CD4-positive, alpha-beta T cell treated with Interleukin-6 at 100 ng/mL for 8 hours (primary cell): ENCODE measurements at places on chromosomes 4 and X.

- no peak for DNase-seq
Observed at GRCh38 chrX:41036668-41037326, 48.4 kb upstream of the USP9X start.

GRCh38 chr4:54712206-54712605, 54.4 kb downstream of the KIT start:
- DNase-seq, result no peak

GRCh38 chrX:39736216-39737211, 361.2 kb downstream of the BCOR start:
- no peak for DNase-seq

GRCh38 chr4:26052663-26053541, 138.9 kb downstream of the SMIM20 start:
- DNase-seq, result no peak

GRCh38 chr4:37258221-37258620, 13.7 kb downstream of the NWD2 start:
- no peak for DNase-seq

- no peak for DNase-seq
Observed at GRCh38 chrX:23511793-23512192, 155.5 kb upstream of the PRDX4 start.

GRCh38 chrX:136477026-136477425, 10.7 kb upstream of the BRS3 start:
- no peak for DNase-seq

GRCh38 chr4:954211-955020, 19.0 kb downstream of the DGKQ start:
- DNase-seq, result no peak

DNA sequence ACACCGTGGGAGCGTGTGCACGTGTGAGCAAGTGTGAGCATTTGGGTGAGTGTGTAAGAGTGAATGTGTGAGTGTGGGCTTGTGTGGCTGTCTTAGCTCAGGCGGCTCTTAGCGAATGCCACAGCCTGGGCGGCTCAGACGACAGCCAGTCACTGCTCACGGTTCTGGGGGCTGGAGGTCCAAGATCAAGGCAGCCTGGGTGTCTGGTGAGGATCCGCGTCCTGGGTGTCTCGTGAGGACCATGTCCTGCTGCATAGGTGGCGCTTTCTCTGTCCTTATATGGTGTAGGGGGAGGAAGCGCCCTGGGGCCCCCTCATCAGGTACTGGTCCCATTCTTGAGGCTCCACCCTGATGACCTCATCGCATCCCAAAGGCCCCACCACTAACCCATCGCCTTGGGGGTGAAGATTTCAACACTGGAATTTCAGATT, 4.5 kb downstream of the DOK7 start:
- DNase-seq, result no peak

DNA sequence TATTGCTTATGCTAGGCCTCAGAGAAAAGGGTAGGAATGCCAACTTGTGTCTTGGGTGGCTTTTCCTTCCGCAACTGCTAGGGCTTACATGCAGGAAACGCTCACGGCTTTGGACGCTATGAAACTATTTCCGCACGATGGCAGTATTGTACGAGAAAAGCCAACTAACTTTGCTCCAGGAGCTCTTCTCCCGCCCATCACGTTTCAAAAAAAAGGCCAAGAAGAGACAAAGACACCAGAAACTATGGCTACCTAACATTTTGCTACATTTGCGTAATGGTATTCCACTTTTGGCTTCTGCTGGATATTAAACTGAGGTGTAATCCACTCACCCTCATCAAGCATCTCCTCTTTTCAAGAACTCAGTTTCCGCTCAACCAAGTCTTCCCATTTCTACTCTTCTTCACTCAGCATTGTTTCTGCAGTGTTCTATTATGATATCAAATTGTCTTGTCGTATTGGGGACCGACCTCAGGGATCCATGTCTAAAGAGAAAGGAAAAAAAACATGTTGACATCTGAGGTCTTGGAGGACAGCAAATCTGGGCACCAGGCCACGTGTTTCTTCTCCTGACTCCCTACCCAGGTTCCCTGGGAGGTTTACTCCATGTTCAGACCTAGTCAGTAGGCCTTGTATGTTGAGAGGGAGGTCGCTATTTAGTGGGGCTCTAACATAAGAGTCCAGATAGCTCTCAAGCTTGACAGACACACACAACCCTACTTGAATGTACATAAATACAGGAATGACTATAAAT, 239.4 kb upstream of the STK26 start:
- peak; percentile 86 for DNase-seq

DNA sequence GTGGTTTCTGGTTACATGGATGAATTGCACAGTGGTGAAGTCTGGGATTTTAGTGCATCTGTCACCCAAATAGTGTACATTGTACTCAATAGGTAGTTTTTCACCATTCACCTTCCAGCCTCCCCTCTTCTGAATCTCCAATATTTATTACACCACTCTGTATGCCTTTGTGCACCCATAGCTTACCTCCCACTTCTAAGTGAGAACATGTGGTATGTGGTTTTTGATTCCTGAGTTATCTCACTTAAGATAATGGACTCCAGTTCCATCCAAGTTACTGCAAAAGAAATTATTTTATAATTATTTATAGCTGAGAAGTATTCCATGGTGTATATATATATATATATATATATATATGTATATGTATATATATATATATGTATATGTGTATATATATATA, 155.8 kb downstream of the HHIP start:
- DNase-seq, result no peak

DNA sequence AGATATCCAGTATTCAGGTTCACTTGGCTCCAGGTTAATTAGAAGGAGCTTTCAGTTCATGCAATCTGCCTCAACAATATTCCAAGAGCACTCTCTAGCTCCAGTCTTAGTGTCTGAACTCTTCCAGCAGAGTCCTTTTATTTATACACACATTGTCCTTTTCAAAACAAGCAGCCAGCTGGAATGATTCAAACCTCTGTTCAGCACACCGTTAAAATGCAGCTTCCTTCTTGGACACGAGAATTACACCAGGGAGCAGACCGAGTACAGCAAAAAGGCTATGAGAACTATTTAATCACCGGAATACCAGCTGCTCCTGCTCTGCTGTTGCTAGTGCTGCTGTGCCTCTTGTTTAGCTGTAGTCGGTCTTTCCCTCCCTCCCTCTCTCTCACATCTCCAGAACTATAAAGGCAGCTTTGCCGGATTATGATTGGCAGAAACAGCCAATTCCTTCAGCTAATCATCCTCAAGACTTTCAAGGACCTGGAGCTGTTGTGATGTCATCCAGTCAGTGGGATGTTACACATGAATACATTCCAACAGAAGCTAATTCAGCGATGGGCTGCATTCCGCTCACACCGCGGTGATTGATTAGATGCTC, at the start of gene NDST4:
NDST4 (minus strand) TSS at position 115 of the 601 bp plus-strand sequence. CDS start 36,584 bp downstream, outside the sequence.
- no peak for DNase-seq

GRCh38 chr4:11505221-11505971, 76.7 kb upstream of the HS3ST1 start:
- DNase-seq, result no peak

DNA sequence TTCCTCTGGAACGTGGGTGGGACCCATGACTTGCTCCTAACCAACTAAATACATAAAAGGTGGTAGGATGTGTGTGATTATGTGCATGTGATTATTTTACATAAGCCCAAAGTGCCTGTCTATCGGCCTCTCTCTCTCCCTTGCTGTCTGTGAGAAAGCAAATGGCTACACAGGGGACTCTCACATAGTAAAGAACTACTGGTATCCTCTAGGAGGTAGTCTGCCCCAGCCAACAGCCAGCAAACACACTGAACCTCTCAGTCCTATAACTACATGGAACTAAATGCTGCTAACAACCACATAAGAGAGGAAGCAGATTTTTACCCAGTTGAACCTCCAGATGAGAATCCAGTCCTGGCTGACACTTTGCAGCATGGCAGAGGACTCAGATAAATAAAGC, 1249.4 kb downstream of the ADGRL3 start:
- DNase-seq, result no peak

DNA sequence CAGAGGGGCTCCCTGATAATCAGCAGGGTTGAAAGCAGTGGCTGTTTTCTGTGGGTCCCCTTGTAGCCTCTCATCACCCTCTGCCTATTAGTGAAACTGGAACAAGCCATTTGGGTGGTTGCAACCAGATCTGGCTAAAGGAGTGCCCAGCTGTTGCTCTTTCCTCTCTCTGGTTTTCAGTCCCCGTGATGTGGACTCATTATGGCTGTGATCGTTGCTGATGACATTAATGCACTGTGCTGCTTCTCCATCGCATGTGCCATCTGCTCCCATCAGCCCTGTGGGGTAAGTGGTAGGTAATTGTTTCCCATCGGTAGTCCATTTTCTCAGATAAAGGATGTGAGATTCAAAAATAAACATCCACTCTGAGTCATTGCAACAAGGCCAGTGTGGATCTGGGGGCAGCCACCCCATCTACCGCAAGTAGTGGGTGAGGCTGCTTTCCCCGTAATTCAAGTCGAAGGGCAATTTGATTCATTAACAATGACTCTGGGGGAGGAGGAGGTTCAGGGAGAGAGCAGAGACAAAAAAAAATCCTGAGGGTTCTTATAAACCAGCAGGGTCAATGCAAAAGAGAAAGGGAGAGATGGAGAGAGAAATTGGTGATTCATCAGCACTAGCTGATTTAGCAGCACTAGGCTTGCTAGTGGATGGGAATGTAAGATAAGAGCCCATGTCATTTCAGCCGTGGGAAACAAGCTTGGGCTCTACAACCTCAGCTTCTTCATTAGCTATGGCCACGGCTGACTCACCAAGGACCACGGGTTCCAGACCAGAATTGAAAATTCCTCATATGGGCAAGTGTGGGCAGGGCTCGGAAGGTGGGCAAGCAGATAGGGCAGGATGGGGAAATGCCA, 357.8 kb downstream of the MID1IP1 start:
- no peak for DNase-seq

GRCh38 chr4:87078987-87079486, 141.4 kb downstream of the KLHL8 start:
- no peak for DNase-seq

DNA sequence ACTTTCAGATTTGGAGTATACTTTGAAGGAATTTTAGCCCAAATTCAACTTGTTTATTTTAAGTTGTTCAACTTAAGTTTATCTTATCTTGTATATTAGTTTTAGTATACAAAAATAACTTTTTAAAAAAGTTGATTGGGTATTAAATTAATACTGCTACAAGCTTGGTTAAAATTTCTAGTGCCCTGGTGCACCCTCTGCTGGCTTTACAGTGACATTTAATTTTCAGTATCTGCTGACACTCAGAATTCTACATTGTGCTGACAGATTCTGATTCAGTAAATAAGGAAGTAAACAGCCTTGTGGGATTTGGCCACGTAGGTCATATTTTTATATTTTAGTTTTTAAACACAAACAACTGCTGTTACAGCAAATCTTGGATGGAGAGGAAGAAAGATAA, 2.9 kb downstream of the EDA start:
- no peak for DNase-seq
